Sciatic nerve (tissue), 2 donors: ENCODE measurements at places on chromosomes 1 and 21.

- DNase-seq: no peak
These were observed 2.8 kb downstream of the MYCL start for GRCh38 chr1:39898648-39899603.

GRCh38 chr1:247298124-247298481 lies 33.6 kb downstream of the ZNF496 start:
- no peak for DNase-seq

- DNase-seq: no peak
These were observed 141.3 kb downstream of the ZZZ3 start for GRCh38 chr1:77541162-77541545.

GRCh38 chr1:223308136-223308535 lies 55.8 kb downstream of the SUSD4 start:
- no peak for DNase-seq
